Stimulated activated CD4-positive, alpha-beta T cell treated with anti-CD3 and anti-CD28 coated beads, Interleukin-15, amount 100 ng/mL, for 1 hour (primary cell): ENCODE measurements at places on chromosomes 5 and 9.

DNA sequence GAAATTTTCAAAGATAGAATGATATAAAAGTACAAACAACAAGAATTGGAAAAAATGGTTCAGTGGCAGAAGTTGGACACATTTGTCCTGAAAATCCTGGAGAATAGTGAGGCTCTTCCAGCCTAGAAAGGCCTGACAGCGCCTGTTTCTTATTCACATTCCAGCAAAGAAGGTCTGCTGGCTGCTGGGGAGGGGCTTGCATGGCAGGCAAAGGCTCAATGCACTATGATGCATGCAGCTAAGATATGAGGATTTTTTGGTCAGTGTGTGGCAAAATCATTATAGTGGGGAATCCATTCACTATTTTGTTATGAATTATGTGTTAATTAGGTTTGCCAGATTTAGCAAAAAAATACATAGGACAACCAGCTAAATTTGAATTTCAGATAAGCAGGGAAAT lies 243.9 kb upstream of the SLC30A5 start:
- DNase-seq: no peak

GRCh38 chr9:76530458-76531110 lies 71.6 kb downstream of the GCNT1 start:
- DNase-seq: no peak

GRCh38 chr5:173324115-173325001 lies 3.9 kb downstream of the STC2 start:
- no peak for DNase-seq

GRCh38 chr5:42806701-42807262 lies 4.9 kb downstream of the SELENOP start:
- DNase-seq: no peak

DNA sequence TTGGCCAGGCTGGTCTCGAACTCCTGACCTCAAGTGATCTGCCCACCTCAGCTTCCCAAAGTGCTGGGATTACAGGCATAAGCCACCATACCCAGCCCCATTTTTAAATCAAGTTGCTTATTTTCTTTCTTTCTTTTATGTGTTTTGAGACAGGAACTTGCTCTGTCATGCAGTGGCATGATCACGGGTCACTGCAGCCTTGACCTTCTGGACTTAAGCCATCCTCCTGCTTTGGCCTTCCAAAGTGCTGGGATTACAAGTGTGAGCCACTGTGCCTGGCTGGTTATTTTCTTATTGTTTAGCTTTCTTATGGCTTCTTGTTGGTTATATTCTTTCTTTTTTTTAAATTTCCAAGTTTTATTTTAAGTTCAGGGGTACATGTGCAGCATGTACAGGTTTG lies 79.7 kb upstream of the C5orf63 start:
- no peak for DNase-seq

DNA sequence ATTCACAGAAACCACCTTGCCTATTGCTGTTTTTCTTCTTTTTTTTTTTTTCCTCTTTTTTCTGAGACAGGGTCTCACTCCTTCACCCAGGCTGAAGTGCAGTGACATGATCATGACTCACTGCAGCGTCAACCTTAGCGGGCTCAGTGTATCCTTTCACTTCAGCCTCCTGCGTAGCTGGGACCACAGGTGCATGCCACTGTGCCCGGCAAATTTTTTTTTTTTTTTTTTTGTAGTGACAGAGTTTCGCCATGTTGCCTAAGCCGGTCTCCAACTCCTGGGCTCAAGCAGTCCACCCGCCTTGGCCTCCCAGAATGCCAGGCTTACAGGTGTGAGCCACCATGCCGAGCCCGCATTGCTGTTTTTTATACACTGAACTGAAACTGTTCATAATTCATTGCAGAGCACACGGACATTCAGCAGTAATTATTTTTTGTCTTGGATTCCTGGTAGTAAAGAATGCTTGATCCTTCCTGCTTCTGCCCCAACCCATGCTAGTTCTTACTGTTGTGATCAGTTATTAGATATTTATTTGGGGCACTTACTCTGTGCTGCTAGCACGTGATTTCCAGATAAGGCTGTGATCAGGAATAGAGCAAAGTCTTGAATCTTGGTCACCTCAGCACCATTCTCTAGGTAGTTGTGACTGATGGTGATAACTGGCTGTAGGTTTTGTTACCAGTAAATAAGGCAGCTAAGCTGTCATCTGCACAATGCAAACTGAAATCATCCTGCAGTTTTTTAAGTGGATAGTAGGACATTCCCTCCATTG lies 14.0 kb downstream of the MAP3K1 start:
- peak; percentile 37 for DNase-seq

GRCh38 chr5:116681334-116682013 lies 106.9 kb upstream of the SEMA6A start:
- no peak for DNase-seq
